SJSA1 (cell line): ENCODE measurements at places on chromosomes 6 and 20. TPM values are rescaled to one million over a fixed set of nuclear protein-coding genes. Genes with fewer than 3 reads are reported as not detected.

DNA sequence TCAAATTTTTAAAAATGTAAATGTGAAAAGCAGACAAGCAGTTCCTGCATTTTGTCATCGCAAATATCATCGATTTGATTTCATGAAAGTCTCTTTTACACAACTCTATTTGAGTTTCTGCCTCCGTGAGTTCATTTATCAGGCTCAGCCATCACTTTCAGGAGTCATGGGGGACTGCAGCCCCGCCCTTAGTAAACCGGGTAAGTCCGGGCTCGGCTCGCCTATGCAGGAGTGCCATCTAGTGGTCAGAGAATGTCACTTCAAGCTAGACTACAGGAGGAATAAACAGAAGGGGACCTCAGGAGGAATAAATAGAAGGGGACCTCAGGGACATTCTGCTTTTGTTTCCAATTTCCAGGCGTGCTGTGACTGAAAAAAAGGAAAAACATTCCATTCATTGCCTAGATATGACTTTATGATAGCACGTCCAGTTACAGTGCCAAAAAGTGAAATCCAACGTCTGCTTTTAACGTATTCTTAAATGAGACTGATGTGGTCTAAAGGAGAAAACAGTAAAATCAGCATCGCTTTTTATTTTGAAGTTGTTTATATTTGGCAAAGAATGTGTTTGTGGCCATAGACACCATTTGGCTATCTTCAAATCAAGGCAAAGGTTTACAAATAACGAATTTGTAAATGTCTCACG, 333.9 kb downstream of the HACE1 start:
- peak; percentile 70 for DNase-seq

- peak; percentile 84 for DNase-seq
Observed at GRCh38 chr20:62374331-62375152, 7.4 kb upstream of the LAMA5 start.

PTK6 gene
- not detected in 2 replicates for total RNA-seq

MCHR2 gene
- total RNA-seq = not detected in 2 replicates

BPI gene
- 0.11 TPM in 1 of 2 replicates, not detected in the other for total RNA-seq

ALDH5A1 gene
- total RNA-seq = 0.66 and 0.78 TPM in 2 replicates

GRCh38 chr6:109493865-109494264, 10.8 kb upstream of the ZBTB24 start:
- DNase-seq = no peak
